ELF-1 (cell line): ENCODE measurements at places on chromosomes 2 and 18.
A peak's percentile ranks its signal among the peaks of the same experiment; 100 is the strongest.

DNA sequence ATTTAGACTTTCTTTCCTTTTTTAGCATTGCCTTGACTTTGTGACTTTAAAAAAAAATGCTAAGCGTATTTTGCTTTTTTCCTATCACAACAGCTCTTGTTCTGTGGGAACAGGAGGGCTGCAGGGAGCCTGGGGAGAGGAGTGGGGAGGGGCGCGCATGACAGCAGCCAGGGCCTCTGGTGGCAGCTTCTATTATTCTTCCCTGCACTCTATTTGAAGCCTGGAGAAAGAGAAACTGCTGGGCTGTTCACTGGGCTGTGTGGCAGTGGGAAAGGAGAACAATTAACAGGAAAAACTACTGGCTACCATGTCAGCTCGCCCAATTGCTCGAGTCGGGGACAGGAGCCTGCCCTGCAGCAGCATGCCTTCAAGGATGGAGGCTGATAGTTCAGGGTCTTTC is 119.0 kb upstream of the ZBTB14 start:
- DNase-seq, result peak; percentile 69

DNA sequence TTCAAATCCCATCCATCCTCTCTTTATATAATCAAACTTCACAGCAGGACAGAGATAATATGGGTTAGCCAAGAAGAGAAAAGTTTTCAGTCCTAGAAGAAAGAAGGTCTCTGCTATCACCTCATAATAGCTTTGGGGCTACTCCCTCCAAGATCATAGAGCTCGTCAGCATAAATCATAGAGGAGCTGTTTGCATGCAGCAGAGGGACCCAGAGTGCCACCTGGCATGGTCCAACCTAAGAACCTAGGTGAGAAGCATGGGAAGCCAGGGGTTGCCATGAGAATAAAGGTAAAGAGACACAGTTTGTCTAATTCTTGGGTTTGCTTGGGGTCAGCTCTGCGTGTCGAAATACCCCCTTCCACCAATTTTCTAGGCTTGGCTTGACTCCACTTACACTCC is 87.1 kb upstream of the CYP1B1 start:
- DNase-seq, result no peak

GRCh38 chr2:240935103-240935876 is 29.2 kb downstream of the CROCC2 start:
- peak; percentile 1 for DNase-seq

- DNase-seq, result no peak
These were observed 54.5 kb downstream of the ACSL3 start for GRCh38 chr2:222915092-222915957.

- no peak for DNase-seq
These were observed 12.2 kb upstream of the YPEL5 start for GRCh38 chr2:30134582-30134981.

GRCh38 chr2:103004426-103004942 is 242.7 kb downstream of the TMEM182 start:
- DNase-seq, result no peak

DNA sequence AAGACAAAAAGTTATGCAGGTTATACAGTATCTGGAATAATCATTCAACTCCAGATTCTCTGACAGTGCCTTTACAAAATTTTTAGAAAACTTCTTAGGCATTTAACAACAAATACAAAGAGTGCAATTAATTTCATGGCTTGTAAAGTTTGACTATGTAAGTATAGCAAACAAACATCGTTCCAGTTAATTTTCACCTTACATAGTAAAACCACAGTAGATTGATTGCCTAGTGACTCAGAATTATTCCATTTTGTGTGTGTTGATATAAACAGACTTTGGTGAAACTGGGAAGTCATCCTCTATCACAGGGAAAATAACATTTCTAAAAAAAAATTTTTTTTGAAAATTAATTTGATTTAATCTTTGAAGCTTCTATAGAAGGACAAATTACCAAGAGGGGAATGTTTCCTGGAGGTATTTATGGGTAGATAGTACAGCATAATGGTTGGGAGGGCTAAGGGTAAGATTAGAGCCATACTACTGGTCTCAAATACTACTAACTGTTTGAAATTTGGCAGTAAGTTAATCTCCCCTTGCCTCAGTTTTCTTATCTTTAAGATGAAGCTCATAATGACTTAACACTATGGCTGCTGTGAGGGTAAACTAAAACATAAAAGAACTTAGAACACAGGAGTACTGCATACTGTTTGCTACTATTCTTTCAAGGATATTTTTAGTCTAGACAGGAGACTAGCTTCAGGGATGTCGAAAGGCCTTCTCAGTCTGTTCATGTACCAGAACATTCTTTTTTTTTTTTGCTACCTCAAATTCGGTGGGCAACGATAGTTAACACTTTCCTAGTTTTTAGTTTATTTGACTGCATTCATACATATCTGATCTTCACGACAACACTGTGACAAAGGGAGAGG is 19.6 kb downstream of the NDUFAF7 start:
- DNase-seq, result no peak

GRCh38 chr2:28390746-28391563 is 1.7 kb upstream of the FOSL2 start:
- DNase-seq, result peak; percentile 82

DNA sequence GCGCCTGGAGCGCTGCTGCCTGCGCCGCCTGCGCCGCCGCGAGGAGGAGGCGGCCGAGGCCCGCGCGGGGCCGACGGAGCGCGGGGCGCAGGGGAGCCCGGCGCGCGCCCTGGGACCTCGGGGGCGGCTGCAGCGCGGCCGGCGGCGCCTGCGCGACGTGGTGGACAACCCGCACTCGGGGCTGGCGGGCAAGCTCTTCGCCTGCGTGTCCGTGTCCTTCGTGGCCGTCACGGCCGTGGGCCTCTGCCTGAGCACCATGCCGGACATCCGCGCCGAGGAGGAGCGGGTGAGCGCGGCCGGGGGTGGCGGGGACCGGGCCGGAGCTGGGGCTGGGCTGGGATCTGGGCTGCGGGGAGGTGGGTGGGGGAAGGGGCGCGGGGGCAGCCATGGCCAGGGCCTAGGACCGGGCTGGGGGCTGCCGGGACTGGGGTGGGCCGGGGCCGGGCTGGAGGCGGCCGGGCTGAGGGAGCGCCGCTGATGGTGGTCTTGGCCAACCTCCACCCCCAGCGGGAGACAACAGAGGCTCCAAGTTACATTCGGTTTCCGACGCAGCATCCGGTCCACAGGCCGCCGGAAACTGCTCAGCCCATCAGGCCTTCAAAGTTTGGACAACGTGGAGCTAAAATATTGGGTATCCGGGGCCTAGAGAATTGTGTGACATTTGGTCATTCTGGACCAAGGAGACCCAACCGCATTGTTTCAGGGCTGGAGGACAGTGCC is 66.4 kb downstream of the KCNG2 start:
- no peak for DNase-seq

DNA sequence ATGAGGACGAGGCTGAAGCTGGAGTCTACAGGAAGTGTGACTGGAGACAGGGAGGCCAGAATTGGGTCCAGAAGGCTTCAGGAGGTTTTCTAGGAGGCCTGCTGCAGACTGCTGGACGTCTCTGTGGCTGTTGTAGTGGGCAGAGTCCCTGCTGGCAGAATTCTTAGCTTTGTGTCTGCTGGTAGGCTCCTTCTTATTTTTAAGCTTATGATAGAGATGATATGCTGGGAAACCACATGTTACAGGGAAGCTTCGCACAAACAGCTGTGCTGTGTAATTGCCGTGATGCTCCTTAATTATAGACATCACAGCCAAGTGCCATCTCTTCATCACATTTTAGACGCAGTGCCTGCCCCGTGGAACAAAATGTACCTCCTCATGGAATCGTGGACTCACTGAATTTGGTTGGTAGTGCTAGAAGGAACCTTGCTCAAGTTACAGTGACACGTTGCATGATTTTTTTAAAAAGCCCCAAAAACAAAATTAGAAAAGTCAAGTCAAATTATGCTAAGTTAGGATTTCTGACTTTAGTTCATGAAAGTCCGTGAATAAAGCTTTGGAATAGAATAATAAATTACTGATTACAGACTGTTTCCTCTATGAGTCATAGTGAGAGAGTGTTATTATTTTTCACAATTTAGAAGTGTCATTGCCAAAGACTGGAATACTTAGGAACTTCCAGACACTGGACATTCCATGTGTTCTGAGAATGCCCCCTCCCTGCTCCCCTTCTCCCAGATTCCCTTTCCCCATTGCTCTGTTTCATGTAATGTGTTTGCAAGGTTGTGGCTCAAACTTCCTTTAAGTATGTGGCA is 144.1 kb downstream of the FHOD3 start:
- no peak for DNase-seq

DNA sequence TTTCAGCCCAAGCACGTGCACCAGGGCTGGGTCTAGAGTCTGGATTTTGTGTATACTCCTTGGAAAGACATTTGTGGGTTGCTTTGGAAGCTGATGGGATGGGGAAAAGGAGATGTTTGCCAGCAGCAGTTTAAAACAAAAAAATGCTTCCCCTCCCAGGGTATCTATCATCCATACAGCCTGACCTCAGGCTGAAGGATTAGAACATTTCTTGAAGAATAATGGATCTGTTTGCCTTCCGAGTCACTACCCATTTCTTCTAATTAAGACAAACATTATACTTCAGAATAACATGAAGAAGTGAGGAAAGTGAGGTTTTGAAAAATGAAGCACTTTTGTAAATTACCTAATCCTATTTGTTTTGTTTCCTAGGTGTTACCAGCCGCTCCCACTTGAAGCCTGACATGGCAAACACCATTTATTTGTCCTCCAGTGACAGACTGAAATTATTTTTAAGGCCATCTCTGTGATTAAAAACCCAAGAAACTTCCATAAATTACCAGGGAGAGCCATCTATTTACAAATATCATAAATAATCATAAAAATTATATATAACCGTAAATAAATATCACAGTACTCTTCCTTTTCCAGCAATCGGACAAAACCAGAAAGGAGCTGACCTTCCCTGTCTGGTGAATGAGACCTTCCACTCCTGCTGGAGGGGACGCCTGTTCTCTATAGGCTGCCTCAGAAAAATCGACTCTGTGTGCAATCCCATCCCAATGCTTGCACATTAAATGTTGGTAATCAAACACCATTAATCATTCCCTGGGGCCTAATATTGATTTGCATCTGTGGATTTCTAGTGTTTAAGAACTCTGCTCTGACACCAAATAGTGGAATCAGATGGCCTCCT is 106.8 kb downstream of the C1D start:
- no peak for DNase-seq

- DNase-seq, result no peak
These were observed 109.2 kb downstream of the MREG start for GRCh38 chr2:215904101-215904500.

DNA sequence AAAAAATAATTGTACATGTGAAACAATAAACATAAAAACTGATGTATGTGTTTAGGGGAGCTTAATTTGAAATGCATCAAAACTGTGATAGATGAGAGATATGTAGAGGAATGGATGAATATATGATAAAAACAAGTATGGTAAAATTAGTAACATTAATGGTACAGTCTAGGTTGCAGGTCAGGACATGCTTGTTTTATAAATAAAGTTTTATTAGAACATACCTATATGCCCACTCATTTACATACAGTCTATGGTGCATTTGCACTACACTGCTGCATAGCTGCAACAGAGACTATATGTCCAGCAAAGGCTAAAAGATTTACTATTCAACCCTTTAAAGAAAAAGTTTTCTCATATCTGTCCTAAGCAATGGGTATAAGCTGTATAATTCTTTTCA is 236.6 kb upstream of the CCDC68 start:
- no peak for DNase-seq

DNA sequence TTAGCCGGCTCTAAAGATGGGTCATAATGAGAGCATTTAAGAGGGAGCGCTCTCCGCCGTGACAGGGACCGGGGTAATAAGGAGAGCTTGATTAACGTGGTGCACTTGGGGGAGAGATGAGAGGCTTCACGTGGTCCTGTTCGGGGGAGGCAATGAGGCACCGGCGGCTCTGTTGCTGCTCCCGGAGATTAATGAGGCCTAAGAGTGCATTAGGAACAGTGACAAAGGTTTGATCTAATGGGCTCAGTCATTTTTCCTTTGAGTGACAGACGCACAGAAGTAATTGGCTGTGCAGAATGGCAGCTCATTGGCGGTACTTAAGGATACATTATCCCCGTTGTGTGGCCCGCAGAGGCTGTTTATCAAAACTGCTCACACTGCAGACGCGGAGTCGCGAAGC is 250.7 kb downstream of the GBX2 start:
- DNase-seq, result no peak

GRCh38 chr2:128781585-128782385 is 463.1 kb upstream of the HS6ST1 start:
- DNase-seq, result no peak

- no peak for DNase-seq
These were observed 22.8 kb downstream of the ACMSD start for GRCh38 chr2:134861173-134861572.

DNA sequence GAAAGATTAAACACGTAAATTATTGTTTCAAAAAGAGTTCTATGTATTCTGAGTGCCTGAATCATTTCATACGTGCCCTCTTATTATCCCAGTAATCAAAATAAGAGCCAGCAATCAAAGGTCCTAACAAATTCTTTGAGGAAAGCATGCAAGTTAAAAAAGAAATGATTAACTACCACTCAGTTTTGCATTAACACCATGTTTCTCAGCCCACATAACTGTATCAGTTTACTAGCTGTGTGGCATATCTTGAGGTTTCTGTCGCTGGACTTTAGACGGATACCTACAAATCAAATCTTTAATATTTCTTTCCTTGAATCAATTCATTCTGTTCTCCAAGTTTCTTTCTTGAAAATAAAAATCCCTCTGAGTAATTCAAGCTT is 668.9 kb upstream of the CHAC2 start:
- no peak for DNase-seq

GRCh38 chr2:26305540-26305939 is 40.4 kb upstream of the SELENOI start:
- DNase-seq, result no peak

DNA sequence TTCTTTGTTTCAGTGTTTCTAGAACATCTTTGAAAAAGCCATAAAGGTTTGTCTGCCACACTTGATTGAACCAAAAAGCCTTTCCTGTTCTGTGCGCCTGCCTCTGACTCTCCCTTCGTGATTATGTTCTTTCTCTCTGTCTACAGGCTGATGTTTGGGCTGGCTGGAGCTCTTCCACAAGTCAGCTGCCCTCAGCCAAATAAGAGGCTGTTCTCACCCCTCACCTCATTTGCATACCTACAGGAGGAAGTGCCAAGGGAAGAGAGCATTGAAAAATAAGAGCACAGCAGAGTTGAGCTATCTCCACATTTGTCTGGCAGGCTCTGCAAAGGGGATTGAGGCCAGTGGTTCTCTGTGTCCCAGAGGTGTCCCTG is 15.8 kb downstream of the INPP5D start:
- peak; percentile 32 for DNase-seq

DNA sequence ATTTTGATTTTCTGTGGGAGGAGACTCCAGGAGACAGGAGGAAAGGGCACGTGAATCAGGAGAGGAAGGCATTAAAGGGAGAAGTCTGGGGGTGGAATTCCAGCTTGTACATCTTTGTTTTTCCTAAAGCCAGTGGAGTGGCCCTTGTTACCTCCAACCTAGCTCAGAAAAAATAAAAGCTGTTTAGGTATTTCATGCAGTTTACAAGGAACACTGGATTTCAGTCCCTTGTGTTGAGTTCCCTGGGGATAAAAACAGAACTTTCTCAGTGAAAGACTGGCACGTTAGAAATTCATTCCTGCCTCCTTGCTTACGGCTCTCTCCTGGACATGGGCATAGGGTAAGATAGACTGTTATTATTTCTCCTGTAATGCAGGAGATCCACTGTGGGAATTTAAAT is 170.2 kb downstream of the ZEB2 start:
- peak; percentile 50 for DNase-seq

GRCh38 chr2:223943561-223944008 is 1.6 kb downstream of the WDFY1 start:
- peak; percentile 23 for DNase-seq
